Smooth muscle cell of the umbilical artery (primary cell): ENCODE measurements at places on chromosomes 6 and 20. TPM values are rescaled to one million over a fixed set of nuclear protein-coding genes. Genes with fewer than 3 reads are reported as not detected.

The PHACTR3 gene
- not detected in 2 replicates for total RNA-seq

The SRSF12 gene
- total RNA-seq, result under 0.01 and 0.14 TPM in 2 replicates

The GRM1 gene
- not detected in 2 replicates for total RNA-seq

The COL21A1 gene
- total RNA-seq, result 0.05 and 0.30 TPM in 2 replicates

The MLIP gene
- not detected in 2 replicates for total RNA-seq

The COL9A3 gene
- total RNA-seq, result 0.30 TPM in 1 of 2 replicates, not detected in the other

The FAM83C gene
- not detected in 2 replicates for total RNA-seq

The ENPP1 gene
- total RNA-seq, result 15.7 and 42.2 TPM in 2 replicates

The SPATS1 gene
- total RNA-seq, result not detected in 2 replicates

The KIFC1 gene
- total RNA-seq, result 1.2 and 11.2 TPM in 2 replicates

The LAMP5 gene
- not detected in 2 replicates for total RNA-seq

The OPRM1 gene
- total RNA-seq, result not detected in 2 replicates

The C20orf96 gene
- total RNA-seq, result 3.9 and 4.1 TPM in 2 replicates

The TAGAP gene
- total RNA-seq, result not detected in 2 replicates

The HTR1B gene
- total RNA-seq, result under 0.01 and 2.7 TPM in 2 replicates

The SSTR4 gene
- not detected in 2 replicates for total RNA-seq

The KIF6 gene
- 0.30 and 0.55 TPM in 2 replicates for total RNA-seq

The PRL gene
- total RNA-seq, result not detected in 2 replicates

The BPIFB1 gene
- total RNA-seq, result not detected in 2 replicates

The ADGRB3 gene
- total RNA-seq, result 0.18 TPM in 1 of 2 replicates, not detected in the other

The LPA gene
- total RNA-seq, result not detected in 2 replicates

The CYP21A2 gene
- total RNA-seq, result 0.14 TPM in 1 of 2 replicates, not detected in the other

The TFAP2D gene
- not detected in 2 replicates for total RNA-seq

The BTNL2 gene
- total RNA-seq, result not detected in 2 replicates

The AVP gene
- not detected in 2 replicates for total RNA-seq

The TCF15 gene
- not detected in 2 replicates for total RNA-seq

The MAS1 gene
- under 0.01 TPM in 1 of 2 replicates, not detected in the other for total RNA-seq

The SLC17A9 gene
- 28.8 and 58.5 TPM in 2 replicates for total RNA-seq

The TMEM244 gene
- total RNA-seq, result not detected in 2 replicates

The HUS1B gene
- 0.89 and 1.7 TPM in 2 replicates for total RNA-seq

The SLC35B2 gene
- 105 and 143 TPM in 2 replicates for total RNA-seq

The ADAM33 gene
- 16.4 and 18.7 TPM in 2 replicates for total RNA-seq

The CD93 gene
- total RNA-seq, result 0.69 and 0.89 TPM in 2 replicates

The GGTLC1 gene
- not detected in 2 replicates for total RNA-seq

The OR2B6 gene
- total RNA-seq, result not detected in 2 replicates

The HSD17B8 gene
- 1.8 and 4.5 TPM in 2 replicates for total RNA-seq

The LY6G6F gene
- not detected in 2 replicates for total RNA-seq

The YIPF3 gene
- 119 and 120 TPM in 2 replicates for total RNA-seq

The TOX2 gene
- total RNA-seq, result 2.1 and 2.2 TPM in 2 replicates
